ENCODE measurements at places on chromosomes 12 and 14.

DNA sequence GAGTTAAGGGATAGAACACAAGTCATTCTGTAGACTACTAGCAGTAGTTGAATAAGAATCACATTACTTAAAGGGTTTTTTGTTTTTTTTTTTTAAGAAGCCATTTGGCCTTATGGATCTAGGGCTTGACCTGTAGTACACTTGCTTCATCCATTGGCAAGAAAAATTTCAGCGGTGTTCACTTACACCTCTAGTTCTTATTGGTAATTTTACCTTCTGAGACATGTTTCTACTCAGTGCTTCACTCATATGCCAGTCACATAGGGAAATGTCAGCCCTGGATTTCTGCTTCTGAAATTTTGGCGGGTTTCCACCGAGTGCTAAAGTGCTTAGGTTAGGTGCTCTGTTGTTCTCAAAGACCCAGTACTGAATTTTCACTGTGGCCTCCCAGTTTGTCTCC lies 72.9 kb downstream of the FRMD6 start:
- DNase-seq: no peak

- no peak for DNase-seq
Measured at GRCh38 chr14:25349269-25349668, 299.3 kb upstream of the STXBP6 start.

DNA sequence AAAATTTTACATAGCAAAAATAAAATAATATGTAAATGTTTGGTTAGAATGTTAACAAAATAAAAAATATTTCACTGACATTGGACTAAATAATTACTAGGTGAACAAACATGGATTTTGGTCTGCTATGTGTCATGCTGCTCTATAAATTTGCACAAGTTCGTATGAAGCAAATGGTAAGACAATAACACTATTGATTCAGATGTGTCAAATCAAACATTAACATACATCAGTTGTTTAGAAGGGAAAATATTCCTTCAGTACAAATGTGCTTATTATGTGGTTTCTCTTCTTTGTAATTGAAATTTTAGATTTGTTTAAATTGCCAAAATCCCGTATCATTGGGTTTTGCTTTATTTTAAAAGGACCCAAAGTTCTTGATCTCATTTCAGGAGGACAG lies 46.9 kb downstream of the PAWR start:
- DNase-seq: no peak

GRCh38 chr12:91606662-91607377 lies 424.2 kb upstream of the DCN start:
- no peak for DNase-seq

- no peak for DNase-seq
Measured at GRCh38 chr14:30180219-30180618, 252.6 kb upstream of the PRKD1 start.

DNA sequence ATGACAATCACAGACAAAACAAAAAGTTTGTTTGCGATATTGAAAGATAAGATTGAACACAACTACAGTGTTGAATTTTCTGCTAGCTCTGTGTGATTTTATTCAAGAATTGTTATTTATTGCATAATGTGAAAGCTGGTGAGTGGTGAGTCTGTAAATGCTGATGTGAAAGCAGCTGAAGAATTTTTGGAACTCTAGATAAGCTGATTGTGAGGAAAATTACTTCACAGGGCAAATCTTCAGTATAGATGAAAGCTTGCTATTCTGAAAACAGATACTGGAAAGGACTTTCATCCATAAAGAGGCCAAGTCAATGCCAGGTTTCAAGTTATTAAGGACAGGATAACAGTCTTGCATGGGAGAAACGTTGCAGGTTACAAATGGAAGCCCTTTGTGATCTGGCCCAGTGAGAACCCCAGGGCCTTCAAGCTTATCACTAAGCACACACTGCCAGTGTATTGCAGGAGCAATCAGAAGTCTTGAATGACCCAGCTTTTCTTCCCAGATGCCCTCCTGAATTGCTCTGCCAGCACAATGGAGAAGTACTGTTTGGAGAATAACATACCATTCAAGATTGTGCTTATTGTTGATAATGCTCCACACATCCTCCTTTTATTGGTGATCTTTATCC lies 153.7 kb downstream of the PCNX1 start:
- no peak for DNase-seq

- no peak for DNase-seq
Measured at GRCh38 chr12:66676241-66676640, 2.6 kb downstream of the GRIP1 start.

DNA sequence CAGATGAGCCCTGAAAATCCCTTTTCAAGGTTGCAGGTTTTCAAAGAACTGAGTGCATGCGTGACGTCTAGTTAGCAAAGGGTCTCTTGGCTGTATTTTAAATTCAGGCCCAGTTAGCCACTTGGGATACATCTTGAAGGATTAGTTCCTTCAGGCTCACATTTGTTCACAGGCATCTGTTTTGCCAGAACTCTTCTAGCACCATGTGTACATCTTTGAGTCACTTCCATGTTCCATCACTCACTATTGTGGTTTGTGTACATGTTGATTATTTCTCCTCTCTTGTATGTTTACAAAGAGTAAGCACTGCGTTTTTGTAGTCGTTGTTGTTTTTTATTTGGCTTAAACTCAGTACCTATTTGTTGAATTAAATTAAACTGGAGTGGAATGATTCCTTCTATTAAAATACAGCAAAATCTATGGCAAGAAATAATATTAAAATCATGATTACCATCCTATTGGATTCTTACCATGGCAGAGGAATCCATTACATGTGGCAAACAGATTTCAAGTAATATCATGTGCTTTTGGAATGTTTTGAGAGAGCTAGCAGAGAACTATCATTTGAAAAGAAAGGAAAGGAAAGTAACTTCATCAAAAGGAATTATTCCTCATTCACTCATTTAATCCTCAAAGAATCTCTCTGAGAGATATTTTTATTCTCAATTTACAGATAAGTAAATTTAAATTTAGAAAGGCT lies 438.9 kb upstream of the FAR2 start:
- DNase-seq: no peak

- no peak for DNase-seq
Measured at GRCh38 chr12:73106896-73107295, 834.7 kb downstream of the TRHDE start.

GRCh38 chr12:25436206-25437030 lies 116.7 kb downstream of the LMNTD1 start:
- no peak for DNase-seq

GRCh38 chr12:47277972-47278448 lies 198.3 kb upstream of the AMIGO2 start:
- DNase-seq: no peak

DNA sequence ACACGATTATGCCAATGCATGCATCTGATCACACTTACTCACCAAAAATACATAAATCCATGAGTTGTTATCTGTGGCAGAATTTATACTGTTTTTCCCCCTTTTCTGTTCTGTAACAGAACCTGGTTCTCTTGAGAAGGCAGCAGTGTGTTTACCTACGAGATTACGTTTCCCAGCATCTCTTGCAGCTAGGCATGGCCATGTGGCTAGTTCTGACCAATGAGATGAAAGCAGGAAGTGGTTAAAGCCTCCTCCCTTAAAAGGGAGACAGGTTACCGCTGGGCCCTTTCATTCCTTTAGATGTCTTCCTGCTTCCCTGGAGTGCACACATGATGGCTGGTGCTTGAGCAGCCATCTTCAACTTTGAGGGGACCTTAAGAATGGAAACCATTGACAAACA lies 11.7 kb upstream of the ASPG start:
- DNase-seq: no peak
